ENCODE measurements at places on chromosomes 1 and 21.

- DNase-seq, result no peak
Measured at GRCh38 chr1:172137703-172138454, 282.6 kb upstream of the C1orf105 start.

DNA sequence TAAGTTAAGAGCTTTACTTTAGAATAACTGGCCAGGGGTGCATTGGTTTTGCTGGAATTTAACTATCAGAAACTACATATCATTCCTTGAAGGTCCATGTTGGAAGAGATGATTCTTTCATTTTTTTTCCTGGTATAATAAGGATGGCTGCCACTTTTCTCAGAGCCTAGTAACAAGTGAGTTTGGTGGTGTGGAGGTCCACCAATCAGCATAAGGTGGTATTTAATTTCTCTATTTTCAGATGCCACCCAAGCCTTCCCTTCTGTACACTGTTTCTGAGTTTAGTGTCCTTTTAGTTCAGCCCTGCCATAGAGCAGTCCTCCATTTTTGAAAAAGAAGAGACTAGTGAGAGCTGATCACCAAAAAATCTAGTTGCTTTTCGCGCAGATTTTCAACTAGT, 386.3 kb downstream of the USP25 start:
- no peak for DNase-seq

GRCh38 chr1:109148987-109149561, 35.2 kb downstream of the ELAPOR1 start:
- no peak for DNase-seq

GRCh38 chr1:102800406-102800805, 307.9 kb downstream of the COL11A1 start:
- no peak for DNase-seq

- no peak for DNase-seq
Measured at GRCh38 chr1:192171123-192171522, 12.9 kb downstream of the RGS18 start.

- peak; percentile 37 for DNase-seq
Measured at GRCh38 chr21:38310646-38311485, 54.1 kb downstream of the KCNJ15 start.

GRCh38 chr1:36864182-36864822, 170.0 kb downstream of the GRIK3 start:
- DNase-seq, result no peak

GRCh38 chr1:200660719-200661118, 9.0 kb downstream of the DDX59 start:
- DNase-seq, result no peak

DNA sequence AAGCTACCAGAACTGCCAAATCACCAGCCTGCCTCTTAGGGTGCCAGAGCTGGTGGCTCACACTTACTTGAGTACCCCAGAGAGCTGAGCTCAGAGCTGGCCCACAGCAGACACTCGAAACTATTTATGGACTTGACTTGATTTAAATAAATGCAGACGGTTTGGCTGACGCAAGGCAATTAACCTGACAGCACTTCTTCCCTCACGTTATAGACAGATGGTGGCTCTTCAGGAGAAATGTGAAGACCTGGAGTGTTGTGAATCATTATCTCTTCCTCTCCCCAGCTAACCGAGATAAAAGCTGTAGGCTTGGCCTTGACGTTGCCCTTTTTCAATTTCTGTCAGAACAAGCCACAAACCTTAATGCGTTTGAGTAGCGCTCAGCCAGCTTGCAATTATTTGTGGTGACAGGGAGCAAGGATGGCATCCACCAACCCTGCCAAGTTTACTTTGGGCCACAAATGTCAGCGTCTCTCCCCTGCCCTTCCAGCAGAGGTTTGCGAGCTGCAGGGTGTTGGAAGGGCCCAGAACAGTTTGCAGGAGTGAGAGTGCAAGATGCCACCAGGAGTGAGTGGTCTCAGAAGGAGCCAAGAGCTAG, 34.0 kb upstream of the BCAR3 start:
- DNase-seq, result no peak

DNA sequence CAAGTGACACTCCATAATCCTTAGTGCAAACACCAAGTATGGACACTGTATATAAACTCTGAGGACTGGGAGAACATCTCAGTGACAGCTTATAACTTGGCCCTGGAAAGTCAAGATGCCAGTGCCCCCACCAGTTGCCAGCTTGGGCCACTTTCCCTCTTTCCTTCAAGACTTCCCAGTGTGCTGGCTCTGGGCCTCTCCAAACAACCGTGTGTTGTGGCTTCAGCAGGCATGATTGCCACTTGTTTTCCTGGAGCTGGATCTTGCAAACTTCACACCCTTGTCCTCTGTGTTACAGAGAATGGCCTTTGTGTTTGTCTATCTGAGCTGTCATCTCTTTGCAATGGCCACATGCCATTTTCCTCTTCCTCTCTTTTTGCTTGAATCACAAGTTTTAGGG, 37.0 kb downstream of the CCDC185 start:
- DNase-seq, result no peak

DNA sequence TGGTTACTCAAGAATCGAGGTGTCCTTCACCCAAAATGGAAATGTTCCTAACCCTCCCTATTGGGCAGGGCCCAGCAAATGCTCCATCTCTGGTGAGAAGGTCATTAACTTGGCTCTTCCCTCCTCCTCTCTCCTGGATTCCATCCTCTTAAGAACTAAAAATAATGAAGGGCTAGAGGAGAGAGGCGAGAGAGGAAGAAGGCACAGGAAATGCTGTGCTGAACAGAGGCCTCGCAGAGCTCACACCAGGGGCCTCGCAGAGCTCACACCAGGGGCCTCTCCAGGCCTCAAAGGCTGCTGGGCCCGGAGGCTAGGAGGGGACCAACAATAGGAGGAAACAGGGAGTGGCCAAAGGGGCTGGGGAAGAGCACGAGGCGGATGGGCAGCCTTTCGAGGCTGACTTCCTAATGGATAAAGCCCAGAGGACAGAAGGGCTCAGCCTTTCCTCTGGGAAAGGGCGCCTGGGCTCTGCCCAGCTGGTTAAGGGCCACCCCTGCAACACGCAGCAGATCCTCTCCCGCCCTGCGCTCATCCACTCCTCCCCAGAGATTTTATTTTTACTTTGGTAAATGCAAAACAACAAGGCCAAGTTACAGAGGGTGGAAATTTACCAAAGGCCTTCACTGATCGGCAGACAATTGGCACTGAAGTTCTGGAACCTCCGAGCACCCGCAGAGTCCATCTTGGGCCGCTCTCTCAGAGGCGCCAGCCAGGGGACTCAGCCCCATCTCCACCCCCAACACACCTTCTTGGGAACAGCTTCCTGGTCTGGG, 78.5 kb downstream of the ITPKB start:
- DNase-seq, result no peak

DNA sequence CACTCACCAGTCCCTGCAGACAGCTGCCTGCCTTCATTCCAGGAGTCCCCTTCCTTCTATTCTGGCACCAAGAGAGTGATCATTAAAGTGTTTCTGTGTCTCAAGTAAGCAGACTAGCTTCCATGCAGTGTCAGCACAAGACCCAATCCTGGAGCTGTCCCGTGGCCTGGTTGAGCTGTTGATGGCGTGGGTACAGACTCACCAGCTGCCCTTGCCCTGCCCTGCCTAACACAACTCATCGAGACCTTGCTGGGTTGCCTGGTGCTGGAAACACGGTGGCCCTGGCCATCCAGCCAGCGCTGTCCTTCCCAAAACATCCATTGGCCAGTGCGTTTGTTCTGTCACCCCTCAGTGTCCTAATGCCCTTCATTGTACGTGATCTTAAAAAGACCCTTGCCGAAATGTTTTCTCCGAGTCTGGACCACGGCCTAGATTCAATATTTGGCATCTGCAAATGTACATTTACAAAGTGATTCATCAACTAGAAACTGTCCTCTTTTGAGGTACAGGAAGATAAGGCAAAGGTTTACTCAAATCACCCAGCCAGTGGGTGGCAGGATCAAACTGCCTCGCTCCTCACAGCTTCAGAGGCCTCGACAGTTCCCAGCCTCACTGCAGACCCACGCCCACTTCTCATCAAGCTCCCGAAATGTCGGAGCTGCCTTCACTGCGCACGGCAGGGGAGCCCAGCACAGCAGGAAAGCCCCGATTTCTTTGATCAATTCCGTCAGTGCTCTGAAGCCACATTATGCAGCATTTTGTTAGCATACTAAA, 494.2 kb downstream of the KIF26B start:
- no peak for DNase-seq

DNA sequence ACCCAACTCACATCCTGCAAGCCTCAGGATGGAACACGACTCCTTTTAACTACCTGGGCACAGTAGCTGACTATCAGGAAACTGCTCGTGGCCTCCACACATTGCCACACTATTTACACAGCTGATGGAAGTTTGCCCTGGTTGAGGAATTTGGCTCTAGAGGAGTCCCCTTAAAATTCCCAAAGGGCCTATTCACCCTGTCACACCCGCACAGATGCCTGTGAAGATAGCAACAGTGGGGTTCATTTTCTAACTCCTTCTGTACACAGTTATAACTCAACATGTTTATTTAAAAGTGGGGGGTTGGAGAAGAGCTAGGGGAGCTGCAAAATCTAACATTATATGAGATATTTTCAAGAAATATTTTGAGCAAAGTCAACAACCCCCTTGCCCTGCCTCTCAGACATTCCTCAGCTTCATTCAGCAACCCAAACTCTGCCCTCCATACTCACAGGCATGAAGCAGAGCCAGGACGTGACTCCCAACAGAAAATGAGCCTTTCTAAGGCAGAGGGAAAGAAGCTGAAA, 35.8 kb upstream of the CCN1 start:
- peak; percentile 85 for DNase-seq

DNA sequence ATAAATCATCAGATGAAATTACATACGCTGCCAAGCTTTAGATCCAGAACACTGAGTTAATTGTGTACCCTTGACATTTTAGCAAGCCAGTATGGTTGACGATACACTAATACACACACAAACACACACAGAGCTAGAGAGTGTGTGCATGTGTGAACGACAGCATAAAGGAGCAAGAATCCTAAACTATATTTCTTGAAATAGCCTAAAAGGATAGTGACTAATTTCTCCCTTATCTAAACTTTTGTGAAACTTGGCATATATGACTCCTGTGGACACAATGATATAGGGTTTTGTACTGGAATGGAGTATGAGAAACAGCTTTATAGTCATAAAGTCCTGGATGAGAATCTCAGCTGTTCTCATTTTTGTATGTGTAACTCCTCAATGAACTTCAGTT, 65.1 kb upstream of the DMRTA2 start:
- DNase-seq, result no peak

DNA sequence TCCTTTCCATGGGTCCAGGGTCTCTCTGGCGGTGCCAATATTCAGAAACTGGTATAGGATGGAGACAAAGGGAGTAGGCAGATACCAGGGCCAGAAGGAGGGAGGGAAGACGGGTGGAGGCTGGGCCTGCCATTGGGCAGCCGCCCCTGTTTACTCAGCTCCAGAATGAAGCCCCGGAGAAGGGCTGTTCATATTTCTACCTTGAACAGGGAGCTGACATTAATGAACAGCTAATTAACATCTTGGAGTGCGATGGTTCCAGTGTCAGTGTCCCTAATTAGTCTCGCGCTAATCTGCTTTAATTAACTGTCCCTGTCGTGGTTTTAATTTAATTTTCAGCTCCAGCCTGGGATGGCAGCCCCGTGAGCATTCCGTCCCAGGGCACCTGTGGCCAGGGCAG, 113.8 kb downstream of the EPHB2 start:
- no peak for DNase-seq

GRCh38 chr1:63668298-63668697, 75.1 kb downstream of the PGM1 start:
- DNase-seq, result no peak

- peak; percentile 58 for DNase-seq
Measured at GRCh38 chr1:197868751-197869489, 33.5 kb upstream of the C1orf53 start.

GRCh38 chr1:210310562-210311153, 18.0 kb upstream of the HHAT start:
- DNase-seq, result no peak

- DNase-seq, result peak; percentile 85
Measured at GRCh38 chr1:244757091-244757939, 78.1 kb upstream of the COX20 start.

DNA sequence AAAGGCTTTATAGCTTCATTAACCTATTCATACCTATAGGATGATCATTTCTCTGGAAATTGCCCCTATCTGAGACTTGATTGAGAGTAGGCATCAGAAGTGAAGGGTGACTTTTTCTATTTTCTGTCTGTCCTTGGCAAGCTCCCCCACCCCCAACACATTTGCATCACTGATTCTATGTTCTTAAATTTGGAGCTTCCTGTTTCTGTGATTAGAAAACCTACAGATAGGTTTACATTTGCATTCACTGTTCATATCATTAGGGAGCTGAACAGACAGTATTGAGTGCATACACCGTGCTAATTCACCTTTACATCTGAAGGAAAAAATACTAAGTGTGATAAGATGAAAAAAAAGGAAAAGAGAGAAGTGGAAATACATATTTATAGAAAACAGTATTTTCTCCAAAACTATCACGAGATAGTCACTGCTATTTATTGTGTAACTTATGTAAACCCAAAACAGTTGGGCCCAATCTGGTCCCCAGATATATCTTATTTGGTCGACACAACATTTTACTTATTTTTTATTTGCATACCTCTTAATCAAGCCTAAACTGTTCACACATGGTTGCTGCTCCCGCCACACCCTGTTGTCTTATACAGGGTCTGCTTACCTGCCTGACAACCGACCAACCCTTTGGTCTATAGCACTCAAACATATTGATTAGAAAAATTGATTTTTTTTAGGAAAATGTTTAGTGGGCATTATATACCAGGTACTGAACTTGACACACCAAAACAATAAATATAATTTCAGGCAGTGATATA, 218.8 kb downstream of the NTNG1 start:
- no peak for DNase-seq

DNA sequence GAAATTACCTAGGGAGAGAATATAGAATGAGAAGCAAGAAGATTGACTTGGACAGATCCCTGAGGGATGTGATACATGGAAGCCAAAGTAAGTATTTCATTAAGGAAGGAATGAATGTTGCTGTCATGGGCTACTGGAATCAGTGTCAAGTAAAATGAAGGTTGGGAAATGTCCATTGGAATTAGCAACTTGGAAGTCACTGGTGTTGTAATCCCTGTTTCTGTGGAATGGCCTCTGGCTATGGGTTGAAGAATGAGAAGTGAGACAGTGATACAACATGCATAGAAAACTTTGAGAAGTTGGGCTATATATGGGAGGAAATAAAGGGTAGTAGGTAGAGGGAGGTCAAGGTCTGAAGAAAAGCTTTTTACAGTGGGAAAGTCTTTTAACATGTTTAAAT, 54.7 kb downstream of the CCDC18 start:
- no peak for DNase-seq

DNA sequence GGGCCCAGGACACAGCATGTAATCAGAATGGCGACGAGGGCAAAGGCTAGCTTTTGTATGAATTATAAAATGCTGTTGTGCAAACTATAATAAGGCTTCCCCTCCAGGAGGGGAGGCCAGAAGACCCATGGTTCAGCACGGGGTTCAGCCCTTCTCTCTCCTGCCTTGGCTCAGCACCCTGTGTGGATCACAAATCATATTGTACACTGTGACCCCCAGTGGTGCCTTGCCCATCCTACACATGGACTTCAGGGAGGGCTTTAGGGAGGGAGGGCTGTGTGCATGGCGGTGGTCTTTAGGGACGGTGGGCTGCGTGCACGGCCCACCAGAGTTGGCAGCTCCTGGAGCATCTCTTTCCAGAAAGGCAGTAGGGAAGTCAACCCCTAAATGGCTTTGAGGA, 120.8 kb upstream of the TNR start:
- DNase-seq, result no peak

GRCh38 chr1:157678721-157679120, 21.8 kb downstream of the FCRL3 start:
- DNase-seq, result no peak

All from fibroblast of skin of back (primary cell).